ENCODE measurements at places on chromosomes 11 and 22.

DNA sequence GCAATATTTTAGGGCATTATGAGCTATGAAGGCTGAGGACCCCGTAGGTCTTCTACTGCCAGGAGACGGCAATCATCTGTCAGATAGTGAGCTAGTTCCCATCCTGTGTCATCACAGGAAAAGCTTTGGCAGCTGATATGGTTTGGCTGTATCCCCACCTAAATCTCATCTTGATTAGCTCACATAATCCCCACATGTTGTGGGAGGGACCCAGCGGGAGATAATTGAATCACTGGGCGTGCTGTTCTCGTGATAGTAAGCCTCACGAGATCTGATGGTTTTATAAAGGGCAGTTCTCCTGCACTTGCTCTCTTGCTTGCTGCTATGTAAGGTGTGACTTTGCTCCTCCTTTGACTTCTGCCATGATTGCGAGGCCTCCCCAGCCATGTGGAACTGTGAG is 18.1 kb downstream of the CSRP3 start:
- DNase-seq = no peak

DNA sequence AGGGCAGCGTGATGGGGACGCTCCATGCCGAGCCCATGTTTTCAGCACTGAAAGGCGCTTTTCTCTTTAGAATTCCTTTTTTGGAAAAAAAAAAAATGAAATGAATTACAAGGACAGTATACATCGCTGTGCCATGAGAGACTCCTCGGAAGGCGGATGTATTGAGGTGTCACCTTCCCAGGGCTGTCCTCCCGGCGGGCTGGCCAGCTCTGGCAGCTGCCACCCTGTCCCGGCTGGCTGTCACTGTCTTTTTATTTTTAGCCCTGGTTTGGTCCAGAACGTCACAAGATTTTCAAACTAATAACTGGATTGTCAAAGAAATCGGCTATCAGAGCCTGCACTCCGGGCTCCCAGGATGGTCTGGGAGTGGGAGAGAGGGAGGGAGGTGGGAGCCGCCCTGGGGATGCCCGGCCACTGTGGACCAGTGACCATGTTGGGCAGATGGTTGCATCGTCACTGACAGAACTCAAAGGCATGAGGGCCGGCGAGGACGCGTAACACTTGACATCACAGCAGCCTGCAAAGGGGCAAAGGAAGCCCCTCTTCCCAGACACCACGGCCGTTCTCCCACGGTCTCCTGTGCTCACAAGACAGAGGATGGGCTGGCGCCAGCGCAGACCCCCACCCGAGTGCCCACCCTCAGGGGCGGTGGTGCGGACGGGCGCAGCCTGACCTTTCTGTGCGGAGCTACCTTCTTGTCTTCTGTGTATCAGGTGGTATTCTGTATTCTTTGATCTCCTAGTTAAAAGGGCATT is 392.9 kb downstream of the TBC1D22A start:
- no peak for DNase-seq

GRCh38 chr11:94803491-94803890 is 35.3 kb downstream of the AMOTL1 start:
- DNase-seq = peak; percentile 75

DNA sequence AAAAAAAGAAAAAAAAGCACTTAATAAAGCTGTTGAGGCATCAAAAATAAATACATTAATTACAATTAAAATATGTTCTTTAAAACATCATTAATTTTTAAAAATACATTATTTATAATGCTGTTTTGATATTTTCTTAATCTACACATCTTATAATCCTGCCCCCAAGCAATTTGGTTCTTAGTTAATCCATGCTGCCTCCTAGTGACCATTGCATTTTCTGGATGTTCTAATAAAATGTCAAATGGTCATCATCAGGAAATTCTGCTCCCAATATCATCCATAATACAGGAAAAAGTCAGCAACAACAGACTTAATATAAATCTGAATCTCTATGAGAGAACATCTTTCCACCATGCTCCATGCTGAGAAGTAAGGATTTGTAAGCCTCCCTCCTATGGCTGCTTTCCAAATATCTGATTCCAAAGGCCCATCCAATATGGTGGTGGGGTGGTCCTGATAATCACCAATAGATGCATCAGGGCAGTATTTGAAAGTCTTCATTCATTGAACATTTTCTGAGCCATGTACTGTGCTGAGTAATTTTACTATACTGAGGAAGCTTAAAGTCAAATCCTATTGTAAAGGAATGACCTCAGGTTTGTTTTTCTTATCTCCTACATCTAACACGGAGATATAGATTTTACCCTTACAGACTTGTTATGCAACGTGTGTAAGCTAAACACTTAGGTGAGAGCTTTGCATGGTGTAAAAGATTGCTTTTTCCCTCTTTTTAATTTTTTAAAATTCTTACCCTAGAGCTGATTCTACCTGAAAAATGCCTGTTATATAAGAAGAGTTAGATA is 124.7 kb upstream of the BMAL1 start:
- DNase-seq = peak; percentile 60

GRCh38 chr11:109300211-109300610 is 121.8 kb upstream of the C11orf87 start:
- no peak for DNase-seq

DNA sequence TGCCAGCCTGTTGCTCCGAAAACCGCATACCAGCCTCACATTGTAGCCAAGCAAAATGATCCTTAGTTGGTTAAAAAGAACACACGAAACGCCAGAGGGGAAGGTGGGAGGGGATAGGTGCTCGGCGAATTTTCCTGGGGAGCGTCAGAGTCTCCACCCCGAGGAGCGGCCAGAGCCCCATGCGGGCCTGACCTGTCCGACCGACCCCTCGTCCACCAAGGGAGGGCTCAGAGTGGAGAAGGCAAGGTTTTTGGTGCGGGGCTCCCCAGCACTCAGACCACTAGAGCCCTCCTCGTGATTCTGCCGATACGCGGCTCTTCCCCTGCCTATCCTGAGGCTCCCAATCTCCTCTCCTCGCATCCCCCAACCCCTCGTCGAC is 39.6 kb downstream of the DIXDC1 start:
- DNase-seq = peak; percentile 36

- peak; percentile 46 for DNase-seq
Measured at GRCh38 chr11:119403021-119403420, 20.0 kb downstream of the THY1 start.

DNA sequence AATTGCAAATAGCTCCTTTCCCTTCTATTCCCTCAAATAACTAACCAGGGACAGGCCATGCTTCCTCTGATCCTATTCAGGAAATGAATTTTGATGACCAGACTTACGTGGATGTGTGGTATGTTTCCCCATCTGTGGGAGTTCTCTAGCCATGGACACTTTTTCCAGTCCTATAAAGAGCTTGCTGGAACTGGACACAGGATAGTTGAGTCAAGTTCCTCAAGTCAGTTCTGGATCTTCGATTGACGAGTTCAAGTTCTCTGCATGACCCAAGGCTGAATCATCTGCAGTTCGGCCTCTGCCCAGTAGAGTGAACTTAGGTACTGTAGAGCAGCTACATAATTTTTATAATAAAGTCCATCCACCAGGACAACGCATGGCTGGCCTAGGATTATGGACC is 52.7 kb upstream of the CCND1 start:
- peak; percentile 47 for DNase-seq

DNA sequence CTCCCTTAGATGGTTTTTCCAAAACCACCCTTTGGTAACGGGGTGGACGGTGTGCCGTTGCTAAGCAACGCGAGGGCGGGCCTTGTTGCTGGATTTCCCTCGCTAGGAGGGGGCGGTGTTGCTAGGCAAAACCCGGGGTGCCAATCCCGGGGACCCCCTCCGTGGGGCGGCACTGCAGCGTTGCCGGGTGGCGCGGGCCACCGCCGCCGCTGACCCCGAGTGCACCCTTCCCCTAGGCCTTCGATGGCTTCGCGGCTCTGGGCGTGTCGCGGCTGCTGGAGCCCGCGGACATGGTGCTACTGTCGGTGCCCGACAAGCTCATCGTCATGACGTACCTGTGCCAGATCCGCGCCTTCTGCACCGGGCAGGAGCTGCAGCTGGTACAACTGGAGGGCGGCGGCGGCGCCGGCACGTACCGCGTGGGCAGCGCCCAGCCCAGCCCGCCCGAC is 8.9 kb downstream of the EHBP1L1 start:
- DNase-seq = no peak

DNA sequence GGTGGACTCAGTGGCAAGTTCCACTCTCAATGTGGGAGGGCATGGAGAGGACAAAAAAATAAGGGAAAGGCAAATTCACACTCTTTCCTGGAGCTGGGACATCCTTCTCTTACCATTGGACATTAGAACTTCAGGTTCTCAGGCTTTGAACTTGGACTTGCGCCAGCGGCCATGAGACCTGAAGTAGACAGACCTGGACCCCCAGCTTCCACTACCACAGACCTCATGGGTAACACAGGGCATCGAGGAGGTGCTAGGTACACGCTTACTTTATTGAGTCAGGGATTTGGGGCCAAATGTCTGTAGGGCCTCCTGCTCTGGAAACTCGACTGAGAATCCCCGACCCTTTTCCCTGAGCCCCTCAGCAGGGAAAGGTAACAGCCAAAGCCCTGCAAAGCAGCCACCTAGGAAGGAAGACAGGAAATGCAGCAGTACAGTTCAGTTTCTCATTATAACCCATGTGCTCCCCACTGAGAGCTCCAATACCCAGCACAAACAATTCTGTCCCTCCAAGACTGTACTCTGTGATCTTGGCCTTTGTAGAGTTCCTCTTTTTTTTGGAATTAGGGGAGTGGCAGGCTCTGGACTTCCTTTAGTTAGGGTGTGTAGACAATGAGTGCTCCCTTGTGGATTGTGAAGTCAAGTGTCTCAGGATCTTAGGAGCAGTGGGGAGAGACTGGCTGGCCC is 5.7 kb downstream of the CHRNA10 start:
- DNase-seq = no peak

- DNase-seq = no peak
Measured at GRCh38 chr11:69582756-69583467, 58.0 kb upstream of the CCND1 start.

GRCh38 chr22:20931126-20931654 is 14.0 kb downstream of the CRKL start:
- no peak for DNase-seq

- DNase-seq = no peak
Measured at GRCh38 chr22:17266251-17266971, 47.2 kb upstream of the ADA2 start.

GRCh38 chr11:87583931-87584330 is 546.2 kb downstream of the TMEM135 start:
- no peak for DNase-seq

- peak; percentile 22 for DNase-seq
Measured at GRCh38 chr11:113240790-113241635, 73.4 kb upstream of the TTC12 start.

DNA sequence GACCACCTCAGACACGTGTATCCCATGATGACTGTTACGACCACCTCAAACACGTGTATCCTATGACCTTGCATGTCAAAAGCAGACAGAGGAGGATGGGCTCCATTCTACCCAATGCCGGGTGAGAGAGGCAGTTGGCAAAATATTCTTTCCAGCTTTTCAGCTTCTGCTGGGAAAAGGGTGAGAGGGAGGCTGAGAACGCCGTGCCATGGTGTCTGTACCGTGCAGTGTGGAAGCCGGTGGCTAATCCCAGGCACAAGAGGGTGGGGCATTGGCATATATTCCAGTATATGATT is 1478.4 kb downstream of the TBC1D22A start:
- no peak for DNase-seq

- no peak for DNase-seq
Measured at GRCh38 chr11:2683806-2684205, 16.0 kb downstream of the KCNQ1OT1 start.

- DNase-seq = peak; percentile 94
Measured at GRCh38 chr11:123246749-123247495, 51.9 kb upstream of the CLMP start.

- no peak for DNase-seq
Measured at GRCh38 chr11:72876147-72876546, 61.9 kb downstream of the ATG16L2 start.

- no peak for DNase-seq
Measured at GRCh38 chr11:27171376-27171958, 130.9 kb downstream of the BBOX1 start.

- peak; percentile 35 for DNase-seq
Measured at GRCh38 chr11:105466582-105467228, 143.2 kb upstream of the GRIA4 start.

DNA sequence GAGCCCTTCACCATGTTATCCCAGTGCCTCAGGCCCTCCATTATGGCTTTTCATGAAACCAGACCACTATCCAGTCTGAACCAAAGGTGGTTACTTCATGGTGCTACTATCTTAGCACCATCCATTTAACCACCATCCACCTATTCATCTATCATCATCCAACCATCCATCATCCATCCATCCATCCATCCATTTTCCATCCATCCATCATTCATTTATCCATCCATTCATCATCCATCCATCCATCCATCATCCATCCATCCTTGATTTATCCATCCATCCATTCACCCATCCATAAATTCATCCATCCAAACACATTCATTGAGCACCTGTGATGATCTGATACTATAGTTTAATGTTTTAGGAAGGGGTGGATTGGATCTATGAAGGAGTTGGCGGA is 93.5 kb downstream of the CCDC81 start:
- DNase-seq = no peak

GRCh38 chr22:47101321-47101885 is 339.0 kb downstream of the TBC1D22A start:
- no peak for DNase-seq

DNA sequence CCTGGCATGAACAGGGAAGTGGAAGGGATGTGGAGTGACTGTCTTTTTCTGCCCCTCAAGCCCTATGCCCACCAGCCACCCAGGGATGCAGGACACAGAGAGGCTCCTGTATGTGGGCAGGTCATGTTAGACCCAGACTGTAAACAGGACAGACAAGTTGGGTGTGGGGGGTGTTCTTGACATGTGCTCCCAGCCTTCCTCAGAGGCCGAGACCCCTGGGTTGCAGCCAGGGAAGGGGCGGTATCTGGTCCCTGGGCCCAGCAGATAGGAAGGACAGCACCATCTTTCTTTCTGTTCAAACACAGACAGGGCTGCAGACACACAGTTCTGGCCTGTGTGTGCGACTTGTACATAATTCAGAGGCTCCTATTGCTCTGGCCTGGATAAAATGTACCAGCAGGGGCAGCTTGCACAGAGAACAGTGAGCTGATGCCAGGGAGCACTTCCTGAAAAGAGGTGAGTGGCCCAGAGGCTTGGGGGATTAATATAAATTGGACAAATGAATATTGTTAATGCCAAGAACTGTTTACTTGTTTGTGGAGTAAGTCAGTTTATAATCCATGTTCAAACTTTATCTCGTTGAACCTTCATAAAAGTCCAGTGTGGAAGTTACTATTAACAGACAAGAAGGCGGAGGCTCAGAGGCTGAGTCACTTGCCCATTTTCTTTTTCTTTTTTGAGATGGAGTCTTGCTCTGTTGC is 16.6 kb downstream of the GDPD5 start:
- no peak for DNase-seq

GRCh38 chr11:72441752-72442207 is 7.4 kb upstream of the CLPB start:
- no peak for DNase-seq

DNA sequence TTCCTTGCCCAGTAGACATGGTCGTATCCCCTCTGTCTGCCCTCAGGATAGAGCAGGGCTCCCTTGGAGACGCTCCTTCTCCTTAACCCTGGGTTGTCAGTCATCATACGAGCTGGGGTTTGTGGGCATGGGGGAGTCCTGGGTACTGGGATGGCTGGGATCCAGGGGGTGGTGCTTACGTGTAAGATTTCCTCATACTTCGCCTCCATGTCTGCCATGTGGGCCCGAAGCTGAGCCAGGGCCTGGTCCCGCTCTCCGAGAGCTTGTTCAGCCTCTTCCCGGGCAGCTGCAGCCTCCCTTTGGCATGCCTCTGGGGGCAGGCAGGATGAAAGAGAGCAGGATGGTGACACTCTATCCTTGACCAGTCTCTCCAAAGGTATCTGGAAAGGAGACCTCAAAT is 5.3 kb downstream of the NHERF4 start:
- no peak for DNase-seq

All from adipocyte (in vitro differentiated cells).